Activated CD8-positive, alpha-beta memory T cell treated with anti-CD3 and anti-CD28 coated beads for 1 hour (primary cell): ENCODE measurements at places on chromosomes 1 and 21.

- no peak for DNase-seq
Observed at GRCh38 chr1:208942394-208943130, 641.0 kb upstream of the CAMK1G start.

- no peak for DNase-seq
Observed at GRCh38 chr1:201377611-201378092, at the start of gene TNNT2. TNNT2 (minus strand) TSS chr1:201377680; CDS start chr1:201373254, 4,426 bp downstream.

- DNase-seq = no peak
Observed at GRCh38 chr1:208083016-208083714, 161.0 kb downstream of the PLXNA2 start.

- DNase-seq = no peak
Observed at GRCh38 chr1:151039521-151039920, 3.1 kb downstream of the BNIPL start.

DNA sequence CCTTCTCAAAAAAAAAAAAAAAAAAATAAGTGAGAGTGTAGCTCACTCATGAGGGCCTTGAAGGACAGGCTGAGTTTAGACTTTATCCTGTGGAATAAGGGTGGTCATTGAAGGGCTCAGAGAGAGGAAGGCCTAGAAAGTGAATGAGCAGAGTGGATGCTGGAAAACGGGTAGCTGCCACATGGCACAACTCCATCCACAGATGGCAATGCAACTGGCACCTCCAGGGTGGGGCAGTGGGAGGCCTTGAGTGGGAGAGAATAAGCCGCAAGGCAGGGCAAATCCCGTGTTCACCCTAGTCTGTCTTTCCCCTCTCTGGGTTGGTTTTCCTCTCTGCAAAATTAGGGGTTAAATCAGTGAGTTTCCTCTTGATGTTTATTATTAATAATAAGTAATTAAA lies 3.1 kb downstream of the TNNI1 start:
- no peak for DNase-seq

GRCh38 chr1:46333300-46334029 lies 7.1 kb upstream of the NSUN4 start:
- DNase-seq = no peak

GRCh38 chr1:113390871-113391648 lies 745 bp downstream of the MAGI3 start:
- no peak for DNase-seq

GRCh38 chr1:33516891-33517567 lies 44.6 kb downstream of the ZSCAN20 start:
- DNase-seq = no peak

DNA sequence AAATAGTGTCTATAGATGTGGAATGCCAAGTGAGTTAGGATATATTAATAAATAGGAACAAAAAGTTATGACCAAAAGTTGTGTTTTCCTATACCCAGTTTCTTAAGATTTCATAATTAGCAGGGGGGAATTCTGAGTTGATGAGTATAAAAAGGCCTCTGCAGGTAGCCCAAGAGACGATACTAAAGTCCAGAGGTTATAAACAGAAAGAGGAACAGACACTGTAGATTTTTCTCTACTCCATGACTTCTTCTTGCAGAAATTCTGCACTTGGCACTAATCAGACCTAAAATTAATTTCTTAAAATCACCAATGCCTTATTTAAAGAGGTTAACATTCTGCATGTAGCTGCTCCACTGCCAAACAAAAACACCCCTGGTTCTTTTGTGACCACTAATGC lies 62.6 kb downstream of the ROR1 start:
- no peak for DNase-seq

DNA sequence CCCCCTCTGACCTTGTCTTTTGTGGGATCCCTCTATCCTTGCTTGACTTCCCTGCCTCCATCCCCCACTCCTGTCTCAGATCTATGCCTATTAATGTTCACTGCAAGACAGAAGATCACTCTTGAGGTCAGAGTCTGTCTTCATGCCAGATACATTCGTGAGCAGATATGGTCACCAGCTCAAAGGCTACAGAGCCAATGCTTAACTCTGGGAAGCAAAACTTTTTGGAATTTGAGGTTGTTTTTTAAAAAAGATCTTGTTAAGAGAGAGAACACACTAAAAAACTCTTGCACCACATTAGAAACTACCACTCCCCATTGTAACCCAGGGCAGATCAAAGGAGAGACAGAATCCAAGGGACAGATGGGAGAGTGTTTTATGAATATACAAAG lies 17.1 kb upstream of the A3GALT2 start:
- no peak for DNase-seq

- DNase-seq = no peak
Observed at GRCh38 chr1:56222914-56223540, 356.3 kb downstream of the PLPP3 start.

DNA sequence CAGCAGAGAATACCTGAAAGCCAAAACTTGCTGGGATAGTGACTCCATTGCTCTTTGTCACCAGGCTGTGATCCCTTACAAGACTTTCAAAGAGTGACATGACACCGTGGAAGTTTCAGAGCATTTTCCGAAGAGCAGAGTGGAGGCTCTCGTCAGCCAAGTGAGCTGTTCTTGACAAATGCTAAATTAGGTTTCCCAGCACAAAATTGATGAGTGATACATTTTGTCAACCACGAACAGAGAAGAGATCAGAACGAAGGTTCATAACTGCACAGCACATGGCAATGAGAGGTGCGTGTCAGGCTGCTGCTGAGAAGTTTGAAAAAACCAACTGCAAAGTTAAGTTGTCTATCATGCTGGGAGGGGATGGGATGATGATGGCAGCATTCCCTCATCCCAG lies 184.4 kb upstream of the C1orf174 start:
- DNase-seq = no peak
